ENCODE measurements at places on chromosomes 2 and 18.

DNA sequence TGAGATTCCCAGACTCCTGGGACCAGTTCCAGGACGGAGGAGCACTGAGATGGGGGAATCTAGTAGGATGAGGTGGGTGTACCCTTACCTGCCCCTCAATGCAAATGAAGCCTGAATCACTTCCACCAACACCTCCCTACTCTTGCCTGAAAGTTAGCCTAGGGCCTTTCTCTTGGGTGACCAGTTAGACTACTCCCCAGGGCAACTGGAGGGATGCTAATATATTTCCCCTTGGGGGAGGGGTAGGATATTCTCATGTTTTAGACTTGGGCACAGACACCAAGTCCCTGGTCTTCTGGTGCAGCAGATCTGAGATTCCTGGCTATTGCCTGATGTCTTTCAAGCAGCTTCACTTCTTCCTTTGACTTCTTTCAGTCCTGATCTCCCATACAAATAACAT, 334.5 kb downstream of the ALK start:
- DNase-seq: no peak

GRCh38 chr2:101766337-101766736, 68.8 kb downstream of the MAP4K4 start:
- no peak for DNase-seq

- no peak for DNase-seq
These were observed 34.9 kb downstream of the CAVIN2 start for GRCh38 chr2:191811807-191812602.

DNA sequence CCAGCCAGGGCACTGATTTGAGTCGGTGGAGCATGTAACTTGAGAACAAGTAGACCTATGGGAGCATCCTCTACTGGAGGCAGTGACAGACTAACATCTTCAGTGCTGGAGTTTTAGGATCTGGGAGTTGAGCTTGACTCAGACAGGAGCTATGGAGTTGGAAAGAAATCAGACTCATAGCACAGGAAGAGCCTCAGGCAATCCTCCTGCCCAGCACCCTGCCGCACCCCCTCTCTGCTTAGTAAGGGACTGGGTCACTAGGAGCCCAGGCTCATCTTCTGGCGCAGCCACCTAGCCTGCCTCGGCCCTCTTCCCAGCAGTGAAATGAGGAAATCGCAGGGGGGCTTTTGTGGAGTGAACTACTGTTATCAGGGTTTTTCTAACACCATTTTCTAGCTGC, 3.6 kb downstream of the ARID5A start:
- DNase-seq: no peak

DNA sequence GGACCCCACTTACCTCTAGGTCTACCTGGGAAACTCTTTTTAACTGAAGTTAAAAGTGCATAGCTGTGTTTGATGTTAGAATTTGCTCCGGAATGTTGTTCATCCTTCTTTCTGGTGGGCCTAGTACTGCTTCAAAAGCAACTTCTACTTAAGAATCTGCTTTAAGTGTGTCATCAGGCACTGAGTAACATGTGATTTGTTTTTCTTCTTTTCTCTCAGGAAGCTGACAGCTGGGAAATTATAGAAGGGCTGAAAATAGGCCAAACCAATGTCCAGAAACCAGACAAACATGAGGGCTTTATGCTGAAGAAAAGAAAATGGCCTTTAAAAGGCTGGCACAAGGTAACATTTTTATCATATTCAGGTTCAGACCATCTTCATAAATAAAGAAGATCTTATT, 122.9 kb downstream of the PRKRA start:
- peak; percentile 3 for DNase-seq

DNA sequence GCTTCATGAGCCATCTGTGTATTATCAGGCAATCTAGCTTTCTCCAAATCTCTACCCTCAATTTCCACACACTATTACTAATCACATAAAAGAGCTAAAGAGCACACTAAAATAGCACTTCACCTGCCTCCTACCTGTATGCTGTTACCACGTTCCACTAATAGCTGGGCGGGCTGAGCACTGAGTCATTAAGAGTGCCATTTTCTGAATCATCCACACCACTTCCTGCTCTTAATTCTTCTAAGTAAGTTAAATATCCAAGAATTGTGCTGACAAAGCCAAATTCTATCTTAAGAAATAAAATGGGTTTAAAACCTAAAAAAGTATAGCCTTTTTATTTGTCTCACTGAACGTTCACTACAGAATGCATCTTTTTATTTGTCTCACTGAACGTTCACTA, 35.7 kb downstream of the NOL10 start:
- DNase-seq: peak; percentile 13

GRCh38 chr2:128630974-128631697, 312.5 kb upstream of the HS6ST1 start:
- DNase-seq: no peak

GRCh38 chr18:60639836-60640235, 267.3 kb upstream of the MC4R start:
- no peak for DNase-seq

- no peak for DNase-seq
These were observed 18.2 kb downstream of the AOX1 start for GRCh38 chr2:200603972-200604371.

GRCh38 chr2:73971722-73972121, 13.0 kb upstream of the TET3 start:
- DNase-seq: no peak
